ENCODE measurements at places on chromosomes 3 and 15.

DNA sequence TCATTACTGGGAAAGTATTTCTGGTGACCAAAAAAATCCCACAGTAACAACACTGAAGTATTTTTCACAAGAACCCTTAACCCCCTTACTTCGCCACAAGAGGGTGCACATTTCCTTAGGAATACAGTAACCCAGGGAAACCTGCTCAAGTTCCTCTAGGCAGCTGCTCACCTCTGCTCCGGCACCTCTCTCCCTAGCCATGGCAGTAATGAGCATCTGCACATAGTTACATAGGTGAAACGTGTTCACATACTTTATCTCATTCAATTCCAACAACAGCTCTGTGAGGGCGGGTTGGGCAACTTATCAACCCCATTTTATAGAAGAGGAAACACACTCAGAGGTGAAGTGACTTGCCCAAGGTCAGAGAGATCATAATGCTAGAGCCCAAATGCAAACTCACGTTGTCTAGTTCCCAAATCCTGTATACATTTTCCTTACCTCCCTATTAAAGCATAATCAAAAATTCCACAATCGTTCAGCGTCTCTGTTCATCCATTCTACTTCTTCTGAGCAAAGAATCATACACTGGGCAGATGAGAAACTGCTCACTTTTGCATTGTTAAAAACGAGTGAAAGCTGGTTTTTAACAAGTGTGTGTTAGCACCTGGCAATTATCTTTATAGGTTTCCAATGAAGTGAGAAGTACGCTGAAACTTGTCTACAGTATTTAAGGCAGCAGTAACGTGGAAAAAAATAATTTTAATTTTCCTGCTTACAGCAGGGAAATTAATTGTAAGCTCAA is 90.7 kb downstream of the IGF2BP2 start:
- no peak for DNase-seq

- no peak for DNase-seq
Observed at GRCh38 chr3:184821034-184821433, 9.1 kb downstream of the VPS8 start.

- DNase-seq: no peak
Observed at GRCh38 chr3:56012721-56013120, 455.5 kb downstream of the ERC2 start.

GRCh38 chr3:74636981-74637380 is 22.5 kb upstream of the CNTN3 start:
- DNase-seq: no peak

GRCh38 chr3:4426782-4427344 is 40.2 kb downstream of the SUMF1 start:
- no peak for DNase-seq

- DNase-seq: no peak
Observed at GRCh38 chr3:148694116-148694515, 3.6 kb upstream of the AGTR1 start.

DNA sequence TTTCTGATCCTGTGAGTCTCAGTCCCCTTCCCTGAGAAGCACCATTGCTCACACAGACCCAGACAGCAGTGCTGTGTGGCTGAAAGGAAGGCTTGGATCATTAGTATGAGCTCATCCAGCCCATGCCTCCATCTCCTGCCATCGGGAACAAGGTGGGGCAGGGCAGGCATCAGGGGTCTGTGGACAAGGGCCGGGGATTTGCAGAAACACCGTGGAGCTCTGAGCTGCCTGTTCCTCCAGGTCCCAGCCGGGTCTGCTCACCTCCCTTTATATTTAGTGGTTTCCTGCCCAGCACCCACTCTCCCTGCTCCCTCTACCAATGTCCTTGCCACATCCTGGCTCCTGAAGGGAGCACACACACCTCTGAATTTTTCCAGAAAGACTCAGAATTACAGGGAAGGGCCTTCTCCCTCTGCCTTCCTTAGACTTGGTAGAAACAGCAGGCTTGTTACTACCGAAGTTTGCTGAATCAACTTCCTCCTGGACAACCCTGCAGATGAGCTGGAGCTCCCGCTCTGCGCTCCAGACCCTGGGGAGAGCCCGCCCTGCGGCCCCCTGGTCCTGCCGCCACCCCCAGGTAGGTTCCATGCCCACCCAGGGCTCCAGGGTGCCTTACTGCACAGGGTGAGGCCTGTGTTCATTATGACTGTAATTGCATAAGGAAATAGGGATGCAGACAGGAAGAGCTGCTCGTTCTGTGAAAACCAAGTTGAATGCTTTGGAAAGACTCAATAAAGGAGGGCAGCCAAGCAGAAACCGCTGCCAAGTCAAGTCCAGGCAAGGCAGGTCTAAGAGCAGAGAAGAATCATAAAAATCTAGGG is 128.1 kb downstream of the NSMCE3 start:
- no peak for DNase-seq

GRCh38 chr3:122188737-122189136 is 5.3 kb downstream of the CASR start:
- DNase-seq: no peak

DNA sequence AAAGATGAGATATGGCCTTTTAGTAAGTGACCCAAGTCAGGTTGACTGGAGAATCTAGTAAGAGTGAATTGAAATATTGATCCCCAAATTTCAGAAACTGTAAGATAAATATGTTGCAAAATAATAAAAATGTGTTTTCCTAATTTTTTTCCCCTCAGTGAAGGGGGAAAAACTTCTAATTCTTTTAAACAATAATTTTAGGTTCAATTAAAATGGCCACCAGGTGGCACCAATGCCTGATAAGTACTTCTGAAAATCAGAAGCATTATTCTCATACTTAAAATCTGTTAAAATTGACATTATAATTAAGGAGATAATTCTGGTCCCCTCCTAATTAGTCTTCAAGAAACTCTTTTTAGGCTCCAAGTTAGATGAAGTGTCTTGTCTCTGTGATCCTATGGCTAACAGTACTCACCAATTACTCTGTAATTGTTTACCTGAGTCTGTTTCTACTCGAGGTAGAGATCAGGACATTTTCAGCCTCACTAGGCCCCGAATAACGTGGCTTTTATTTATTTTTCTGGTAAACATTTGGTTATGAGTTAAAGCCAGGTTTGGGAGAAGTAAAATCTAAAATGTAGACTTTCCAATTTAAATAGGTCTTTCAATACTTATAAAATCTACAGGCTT is 52.6 kb downstream of the NMD3 start:
- DNase-seq: no peak

DNA sequence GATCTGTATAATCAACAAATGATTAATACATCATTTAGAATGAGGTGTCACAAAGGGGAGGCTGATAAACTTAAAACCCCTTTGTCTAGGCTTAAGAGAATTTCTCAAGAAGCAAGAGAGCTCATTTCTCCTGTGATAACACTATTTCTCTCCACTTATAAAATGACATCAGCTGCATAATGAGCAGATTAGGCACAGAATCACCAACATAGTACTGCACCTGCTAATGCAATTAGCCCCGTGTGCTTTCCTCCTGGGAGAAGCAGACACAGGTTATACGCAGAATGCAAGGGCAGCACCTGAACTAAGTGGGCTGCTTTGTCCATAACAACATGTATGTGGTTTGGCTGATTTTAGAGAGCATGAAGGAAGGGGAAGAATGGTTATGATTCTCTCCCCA is 515.3 kb upstream of the CFAP20DC start:
- DNase-seq: no peak

DNA sequence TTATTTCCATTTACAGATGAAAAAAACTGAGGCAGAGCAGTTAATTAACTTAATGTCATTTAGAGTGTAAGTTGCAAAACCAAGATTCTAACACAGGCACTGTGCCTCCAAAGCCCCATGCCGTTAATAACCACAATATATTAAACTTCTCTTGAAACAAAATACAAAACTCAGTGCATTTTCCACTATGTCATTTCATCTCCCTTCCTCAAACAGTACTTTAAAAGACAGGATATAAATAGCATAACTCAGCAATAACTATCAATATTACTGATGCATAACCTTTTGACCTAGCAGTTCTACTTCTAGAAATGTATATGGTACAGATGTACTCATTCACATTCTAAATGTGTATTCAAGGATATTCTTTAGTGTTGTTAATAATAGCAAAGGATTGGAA is 5.1 kb upstream of the TASOR start:
- DNase-seq: no peak

DNA sequence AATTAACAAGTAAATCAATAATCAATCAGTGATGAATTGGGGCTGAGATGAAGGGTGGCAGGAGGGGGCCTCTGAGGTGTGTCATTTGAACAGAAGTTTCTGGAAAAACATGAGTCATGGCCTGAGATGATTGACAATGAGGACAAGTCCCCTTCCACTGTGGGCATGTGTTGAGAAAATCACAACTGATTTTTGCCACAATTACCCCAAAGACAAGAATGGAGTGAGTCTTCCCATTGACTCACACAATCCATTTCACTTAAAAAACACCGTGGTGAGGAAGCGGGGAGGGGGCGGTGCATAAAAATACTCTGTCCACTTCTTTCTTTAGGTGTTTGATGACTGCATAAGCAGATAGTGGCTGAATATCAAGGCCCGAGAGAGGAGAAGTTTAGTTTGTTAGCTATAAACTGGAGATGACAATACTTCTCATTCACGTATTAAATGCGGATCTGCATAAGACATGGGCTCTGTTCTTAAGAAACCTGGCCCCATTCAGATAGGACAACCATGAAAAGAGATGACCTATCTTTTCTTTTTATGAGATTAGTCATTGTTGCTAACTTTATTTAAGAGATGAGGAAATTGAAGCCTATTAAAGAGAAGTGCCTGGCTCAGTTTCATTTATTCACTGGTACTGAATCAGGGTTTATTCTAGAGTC is 34.7 kb downstream of the SHC4 start:
- no peak for DNase-seq
